ENCODE measurements at places on chromosomes 7 and 10.

DNA sequence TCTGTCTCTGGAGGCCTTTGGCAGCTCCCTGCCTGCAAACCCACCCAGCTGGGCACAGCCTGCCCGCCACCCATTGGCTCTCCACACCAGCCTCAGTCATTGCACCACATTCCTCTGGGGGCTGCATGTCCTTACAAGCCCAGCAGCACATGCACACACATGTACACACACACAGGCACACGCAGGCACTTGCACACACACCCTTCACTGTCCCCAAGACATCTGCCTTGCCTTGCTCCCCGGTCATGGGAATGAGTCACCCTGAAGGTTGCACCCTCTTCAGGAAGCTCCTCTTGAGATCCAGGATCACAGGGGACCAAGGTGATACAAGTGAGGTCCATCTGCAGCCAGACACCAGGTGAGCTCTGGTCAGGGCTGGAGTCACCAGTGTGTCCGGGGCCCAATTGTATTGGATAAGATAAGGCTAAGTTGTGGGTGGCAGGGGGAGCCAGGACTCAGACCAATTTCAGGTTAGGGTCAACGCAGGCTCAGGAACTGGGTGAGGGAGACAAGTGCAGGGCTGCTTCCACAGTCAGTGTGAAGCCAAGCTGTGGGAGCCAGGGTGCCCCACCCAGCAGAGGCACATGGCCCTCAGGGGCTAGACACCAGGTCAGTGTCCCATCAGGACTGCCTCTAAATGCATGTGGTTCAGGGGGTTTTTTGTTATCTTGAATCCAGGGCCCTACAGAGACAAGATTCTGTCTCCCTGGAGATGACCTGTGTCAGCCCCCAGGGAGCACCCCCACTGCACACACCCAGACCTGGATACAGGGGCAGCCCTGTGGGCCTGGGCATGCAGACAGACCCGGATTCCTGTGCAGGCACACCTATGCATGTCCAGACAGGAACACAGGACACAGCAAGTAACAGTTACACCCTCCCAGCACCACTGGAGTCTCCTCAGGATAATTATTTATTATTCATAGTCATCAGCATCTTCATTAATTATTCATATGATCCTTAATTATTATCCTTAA, 33.8 kb downstream of the KCNH2 start:
- no peak for DNase-seq
- no peaks in the 10 kb centered on the region for H3K36me3 ChIP-seq
- no peak overlapping the region for H3K4me3 ChIP-seq
- peaks cover 15% of the 10 kb centered on the region for H3K27me3 ChIP-seq

DNA sequence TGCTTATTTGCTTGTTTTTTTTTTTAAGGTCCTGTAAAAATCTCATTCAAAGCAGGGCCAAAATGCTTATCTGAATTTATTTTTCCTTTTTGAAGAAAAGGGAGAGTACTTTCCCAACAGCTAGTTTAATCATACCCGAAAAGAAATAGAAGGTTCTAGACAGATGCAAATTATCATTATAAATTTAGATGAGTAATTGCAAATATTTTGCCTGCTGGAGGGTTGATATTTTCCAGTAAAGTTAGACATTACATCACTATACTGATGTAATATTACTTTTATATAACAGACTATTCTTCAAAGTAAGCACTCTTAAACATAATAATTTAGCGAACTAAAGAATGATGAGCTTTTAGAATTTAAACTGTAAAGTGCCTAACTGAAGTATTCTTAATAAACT, 14.1 kb upstream of the CFAP69 start:
- no peak for DNase-seq
- H3K27ac ChIP-seq: no peak overlapping the region

DNA sequence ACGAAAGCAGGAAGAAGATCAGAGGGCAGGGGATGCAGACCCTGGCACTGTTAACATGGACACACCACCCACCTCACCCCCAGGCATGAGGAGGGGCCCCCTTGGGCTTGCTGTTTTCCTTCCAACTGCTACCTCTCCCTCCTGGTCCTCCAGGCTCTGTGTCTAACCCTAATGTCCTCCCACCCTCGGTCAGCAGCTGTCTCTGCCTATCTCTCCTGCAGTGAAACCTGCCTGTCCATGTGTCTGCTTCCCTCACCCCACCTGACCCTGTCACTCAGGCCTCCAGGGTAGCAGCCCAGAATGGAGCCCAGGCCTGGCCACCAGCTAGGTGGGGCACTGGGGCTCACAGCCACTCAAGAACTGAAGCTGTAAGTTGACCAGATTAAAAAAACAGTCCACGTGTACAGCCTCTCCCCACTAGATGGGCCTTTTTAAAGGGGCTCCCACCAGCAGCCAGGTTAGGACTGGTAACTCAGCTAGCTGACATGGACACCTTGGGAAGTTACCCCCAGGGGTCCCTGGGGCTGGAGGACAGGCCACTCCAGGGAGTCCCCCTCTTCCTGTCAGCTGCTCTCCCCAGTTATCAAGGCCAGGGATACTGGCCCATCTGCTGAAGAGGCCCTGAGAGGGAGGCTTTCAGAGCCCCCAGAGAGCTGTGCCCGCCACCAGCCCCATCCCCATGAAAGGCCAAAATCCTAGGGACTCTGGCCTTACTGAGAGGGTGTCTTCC, 1.5 kb downstream of the SMARCD3 start:
- peaks cover 9% of the 10 kb centered on the region for H3K36me3 ChIP-seq
- H3K4me1 ChIP-seq: peaks cover 47% of the 10 kb centered on the region
- no peak overlapping the region for H3K27ac ChIP-seq
- peak overlapping the region; percentile 62 for H3K4me3 ChIP-seq

GRCh38 chr7:127884066-127884559, 147.1 kb downstream of the LRRC4 start:
- peaks cover 12% of the 10 kb centered on the region for H3K4me1 ChIP-seq
- no peak overlapping the region for H3K27ac ChIP-seq

DNA sequence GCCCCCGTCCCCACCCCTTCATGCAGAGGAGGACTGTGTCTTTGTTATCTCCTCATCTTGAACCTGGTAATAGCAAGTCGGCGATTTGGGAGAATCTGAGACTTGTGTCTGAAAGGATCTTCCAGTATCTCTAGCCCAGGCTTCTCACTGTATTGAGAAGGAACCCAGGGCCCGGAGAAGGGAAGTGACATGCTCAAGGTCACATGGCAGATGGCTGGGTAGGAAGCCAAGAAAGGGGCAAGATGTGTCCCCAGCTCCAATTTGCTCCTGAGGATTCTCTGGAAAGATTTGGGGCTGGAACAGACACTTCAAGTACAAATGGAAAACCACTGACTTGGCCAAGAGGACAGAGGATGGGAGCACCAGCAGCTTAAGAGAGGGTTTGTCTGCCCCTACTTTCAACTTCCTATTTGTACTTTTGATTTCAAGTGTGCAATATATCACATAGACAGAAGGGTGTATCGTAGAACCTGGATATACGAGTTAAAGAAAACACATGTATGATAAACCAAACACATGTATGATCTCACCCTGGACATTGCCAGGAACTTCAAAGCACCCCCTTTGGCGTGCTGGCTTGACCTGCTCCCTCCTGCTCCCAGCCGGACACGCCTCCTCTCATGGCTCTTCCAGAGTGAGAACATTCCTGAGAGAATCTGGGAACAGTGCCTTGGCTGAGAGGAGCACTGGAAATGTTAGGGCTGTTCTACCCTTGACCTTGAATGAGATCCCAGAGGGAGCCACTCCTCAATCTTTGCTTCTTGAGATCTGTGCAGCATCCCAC, 79.7 kb downstream of the CDH23 start:
- no peaks in the 10 kb centered on the region for H3K4me1 ChIP-seq
- H3K27me3 ChIP-seq: no peaks in the 10 kb centered on the region
- H3K27ac ChIP-seq: no peak overlapping the region

GRCh38 chr10:110141185-110141584, 66.2 kb upstream of the MXI1 start:
- no peaks in the 10 kb centered on the region for H3K4me1 ChIP-seq
- no peak overlapping the region for H3K27ac ChIP-seq

DNA sequence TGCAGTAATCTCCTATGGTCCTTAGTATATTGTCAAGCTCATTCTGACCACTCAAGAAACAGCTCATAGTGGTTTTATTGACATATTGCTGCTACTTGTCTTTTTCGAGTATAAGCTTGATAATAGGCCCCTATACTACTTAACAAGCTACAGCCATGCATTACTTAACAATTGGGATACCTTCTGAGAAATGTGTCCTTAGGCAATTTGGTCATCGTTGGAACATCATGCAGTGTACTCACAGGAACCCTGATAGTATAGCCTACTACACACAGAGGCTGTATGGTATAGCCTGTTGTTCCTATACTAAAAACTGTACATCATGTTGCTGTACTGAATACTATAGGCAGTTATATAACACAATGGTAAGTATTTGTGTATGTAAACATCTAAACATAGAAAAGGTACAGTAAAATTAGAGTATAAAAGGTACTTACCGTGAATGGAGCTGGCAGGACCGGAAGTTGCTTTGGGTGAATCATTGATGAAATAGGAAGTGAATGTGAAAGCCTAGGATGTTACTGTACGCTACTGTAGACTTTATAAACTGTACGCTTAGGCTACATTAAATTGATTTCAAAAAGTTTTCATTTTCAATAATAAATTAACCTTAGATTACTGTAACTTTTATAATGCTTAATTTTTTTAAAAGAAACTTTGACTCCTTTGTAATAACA, 160.9 kb downstream of the LRRC4 start:
- DNase-seq: no peak
- H3K4me1 ChIP-seq: peaks cover 5% of the 10 kb centered on the region
- H3K27me3 ChIP-seq: no peaks in the 10 kb centered on the region
- no peak overlapping the region for H3K27ac ChIP-seq
- no peak overlapping the region for H3K4me3 ChIP-seq

DNA sequence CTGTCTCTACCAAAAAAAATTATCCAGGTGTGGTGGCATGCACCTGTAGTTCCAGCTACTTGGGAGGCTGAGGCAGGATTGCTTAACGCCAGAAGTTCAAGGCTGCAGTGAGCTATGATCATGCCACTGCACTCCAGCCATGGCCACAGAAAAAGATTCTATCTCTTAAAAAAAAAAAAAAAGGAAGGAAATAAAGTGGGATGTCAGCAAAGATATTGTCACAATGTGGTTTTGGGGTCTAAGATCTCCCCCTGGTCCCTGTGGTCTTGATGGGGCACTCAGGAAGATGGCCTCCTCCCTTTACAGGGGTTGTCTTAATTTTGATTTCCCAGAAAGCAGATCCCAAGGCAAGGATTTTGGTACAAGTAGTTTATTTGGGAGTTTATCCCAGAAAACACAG, 7.4 kb upstream of the KAZALD1 start:
- DNase-seq: no peak
- no peak overlapping the region for H3K27ac ChIP-seq
- no peaks in the 10 kb centered on the region for H3K36me3 ChIP-seq
- peaks cover 3% of the 10 kb centered on the region for H3K27me3 ChIP-seq

- no peak overlapping the region for H3K27ac ChIP-seq
- H3K4me1 ChIP-seq: no peaks in the 10 kb centered on the region
- no peaks in the 10 kb centered on the region for H3K27me3 ChIP-seq
- no peak overlapping the region for H3K4me3 ChIP-seq
- peaks cover 22% of the 10 kb centered on the region for H3K36me3 ChIP-seq
These were observed 12.5 kb upstream of the ZNF212 start for GRCh38 chr7:149226840-149227494.
